ENCODE measurements at places on chromosomes 5 and 9.

DNA sequence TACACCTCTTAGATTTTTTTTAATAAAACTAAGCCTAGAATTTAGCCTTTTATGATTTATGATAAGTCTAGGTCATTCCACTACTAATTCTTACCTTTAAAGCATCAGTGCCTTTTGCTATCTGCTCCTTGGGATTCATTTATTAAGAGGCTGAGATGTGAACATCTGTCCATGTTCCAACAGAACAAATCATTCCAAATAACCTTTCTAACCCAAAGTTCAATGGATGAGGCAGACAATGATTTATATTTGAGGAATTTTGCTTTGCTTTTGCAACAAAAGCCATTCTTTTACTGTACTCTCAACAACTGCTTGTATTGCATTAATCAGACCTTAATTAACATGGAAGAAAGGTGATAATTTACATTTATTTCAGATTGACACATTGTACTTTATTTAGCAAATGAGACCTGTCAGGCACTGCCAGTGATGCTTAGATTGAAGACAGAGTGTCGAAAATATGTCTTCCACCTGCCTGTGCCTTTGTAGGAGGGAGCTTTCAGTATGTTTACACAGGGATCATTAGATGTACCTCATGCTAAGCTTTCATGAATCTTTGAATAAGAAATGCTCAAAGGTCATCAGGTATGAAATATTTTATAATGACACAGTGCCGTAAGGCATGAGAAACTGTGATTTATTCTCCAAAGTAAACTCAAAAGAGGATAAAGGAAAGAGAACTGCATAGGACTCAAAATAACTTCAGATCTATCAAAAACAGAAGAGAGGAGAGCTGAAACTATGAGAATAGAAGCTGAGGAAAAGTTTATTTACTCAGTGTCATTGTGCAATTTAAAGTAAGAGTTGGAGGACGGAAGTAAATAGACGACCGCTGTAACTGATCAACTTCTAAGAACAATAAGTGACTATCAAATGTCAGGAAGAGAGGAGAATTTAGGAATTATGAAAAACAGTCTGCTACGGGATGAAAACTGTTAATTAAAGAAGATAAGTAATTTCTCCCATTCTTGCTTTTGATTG lies 36.7 kb upstream of the IZUMO3 start:
- DNase-seq: no peak

DNA sequence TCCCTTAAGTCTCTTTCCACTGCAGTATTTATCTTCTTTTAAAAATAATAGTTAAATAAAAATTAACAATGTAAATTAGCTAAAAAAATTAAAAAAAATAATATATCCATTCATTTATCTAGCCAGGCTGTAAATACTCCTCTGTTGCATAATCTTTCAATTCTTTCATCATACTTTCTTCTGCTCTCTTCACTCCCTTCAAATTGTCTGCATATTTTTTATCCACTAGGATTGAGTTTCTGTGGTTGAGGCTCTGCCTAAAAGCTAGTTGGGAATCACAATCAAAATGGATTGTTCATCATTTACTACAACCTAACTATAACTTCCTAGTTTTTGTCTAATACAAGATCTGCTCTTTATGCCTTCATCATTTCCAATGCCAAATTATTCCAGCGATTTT lies 182.2 kb downstream of the PDE4D start:
- no peak for DNase-seq

GRCh38 chr9:93116072-93116961 lies 17.7 kb downstream of the NINJ1 start:
- DNase-seq: no peak

DNA sequence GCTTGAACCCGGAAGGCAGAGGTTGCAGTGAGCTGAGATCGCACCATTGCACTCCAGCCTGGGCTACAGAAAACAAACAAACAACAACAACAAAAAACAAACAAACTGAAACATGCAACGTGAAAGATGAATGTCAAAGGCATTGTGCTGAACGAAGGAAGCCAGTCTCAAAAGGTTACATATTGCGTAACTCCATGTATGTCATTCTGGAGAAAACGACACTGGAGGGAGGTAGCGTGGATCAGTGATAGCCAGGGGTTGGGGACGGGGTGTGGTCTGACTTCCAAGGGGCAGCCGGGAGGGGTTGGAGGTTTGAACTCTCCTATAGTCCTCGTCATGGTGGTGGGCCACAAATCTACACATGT lies 12.1 kb upstream of the WDR5 start:
- no peak for DNase-seq

DNA sequence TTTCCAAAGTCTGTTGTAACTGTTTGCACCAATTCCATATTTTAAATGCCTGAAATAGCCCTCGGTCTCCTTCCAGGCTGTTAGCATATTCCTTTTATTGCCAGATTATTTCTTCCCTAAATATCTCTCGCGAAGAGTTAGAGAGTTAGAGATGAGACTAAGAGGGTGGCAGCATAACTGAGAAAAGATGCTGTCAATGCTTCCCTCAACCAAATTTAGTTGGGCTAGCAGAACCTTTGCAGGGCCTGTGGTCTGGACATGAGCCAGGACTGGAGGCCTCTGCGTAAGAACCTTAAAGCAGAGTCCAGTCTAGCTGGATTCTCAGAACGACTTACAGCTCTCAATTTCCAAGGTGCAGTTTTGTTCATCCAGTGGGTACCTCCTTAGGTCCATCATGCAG lies 135.9 kb downstream of the GABRB2 start:
- no peak for DNase-seq

DNA sequence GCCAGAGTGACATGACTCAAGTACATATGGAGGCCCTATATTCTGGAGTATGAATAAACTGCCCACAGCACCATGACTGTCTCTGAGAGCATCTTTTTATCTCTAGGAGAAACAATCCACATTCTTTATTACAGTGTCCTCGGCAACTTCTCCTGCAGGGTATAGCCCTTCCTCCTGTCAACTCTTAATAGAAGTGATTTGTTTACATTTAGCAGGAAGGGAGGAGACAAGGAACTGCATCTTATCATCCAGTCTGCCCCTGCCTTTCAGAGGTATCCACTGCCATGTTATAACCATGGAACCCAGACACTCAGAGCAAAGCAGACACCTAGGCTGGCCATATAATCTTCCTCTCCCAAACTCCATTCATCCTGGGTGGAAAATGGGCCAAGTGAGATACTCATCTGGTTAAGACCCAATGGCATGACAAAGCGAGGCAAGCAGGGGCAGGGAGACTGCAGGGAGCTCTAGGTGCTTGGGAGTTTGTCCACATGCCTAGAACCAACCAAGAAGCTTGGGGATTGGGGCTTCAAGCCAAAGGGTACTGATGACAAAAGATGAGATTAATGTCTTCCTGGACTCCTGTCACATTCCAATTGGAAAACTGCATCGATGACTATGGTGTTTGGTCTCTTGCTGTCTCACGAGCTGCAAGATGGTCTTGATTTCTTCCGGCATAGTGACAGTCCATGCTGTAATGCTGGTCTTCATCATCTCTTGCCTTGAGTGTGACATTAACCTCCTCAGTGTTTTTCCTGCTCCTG lies 620.5 kb upstream of the KLF4 start:
- no peak for DNase-seq

DNA sequence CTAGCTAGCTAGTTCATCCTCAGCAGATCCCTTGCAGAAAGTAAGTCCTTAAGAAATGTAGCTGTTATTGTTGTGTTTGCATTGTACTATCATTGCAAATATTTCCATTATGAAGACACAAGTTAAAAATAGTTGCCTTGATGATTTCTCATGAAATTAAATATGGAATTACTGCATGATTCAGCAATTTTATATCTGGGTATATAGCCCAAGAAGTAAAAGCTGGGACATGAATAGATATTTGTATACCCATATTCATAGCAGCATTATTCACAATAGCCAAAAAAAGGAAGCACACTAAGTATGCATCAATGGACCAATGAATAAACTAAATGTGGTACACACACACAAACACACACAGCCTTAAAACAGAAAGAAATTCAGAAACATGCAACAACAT lies 6.8 kb downstream of the IFNB1 start:
- DNase-seq: no peak

DNA sequence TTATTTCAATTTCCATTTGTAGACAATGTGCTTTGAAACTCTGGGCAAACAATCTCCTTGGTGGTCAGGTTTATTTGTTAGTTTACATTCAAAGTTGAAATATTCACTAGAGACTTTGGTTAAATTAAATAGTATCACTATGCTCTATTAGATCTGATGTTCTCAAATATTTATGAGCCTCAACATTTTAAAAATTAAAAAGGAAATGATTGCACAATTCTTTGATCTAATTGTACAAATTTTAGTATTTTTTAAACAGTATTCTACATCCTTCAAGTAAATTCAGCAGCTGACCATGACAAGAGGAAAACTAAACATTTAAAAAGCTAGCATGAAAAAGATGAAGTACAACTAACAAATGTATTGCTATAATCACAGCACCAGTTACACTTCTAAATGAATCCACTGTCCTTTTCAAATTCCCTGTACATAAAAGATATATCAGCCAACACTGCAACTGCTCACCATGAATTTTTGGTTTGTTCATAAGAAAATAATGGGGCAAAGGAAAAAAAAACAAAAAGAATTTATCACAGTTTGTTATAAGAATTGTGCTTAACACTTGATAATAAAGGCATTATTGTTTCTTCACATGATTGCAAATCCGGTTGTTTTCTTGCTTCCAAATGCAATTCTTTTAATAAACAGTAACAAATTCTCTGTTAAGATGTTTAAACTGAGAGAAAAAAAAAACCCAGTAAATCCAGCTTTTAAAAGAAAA lies 10.7 kb downstream of the SETD9 start:
- DNase-seq: no peak

DNA sequence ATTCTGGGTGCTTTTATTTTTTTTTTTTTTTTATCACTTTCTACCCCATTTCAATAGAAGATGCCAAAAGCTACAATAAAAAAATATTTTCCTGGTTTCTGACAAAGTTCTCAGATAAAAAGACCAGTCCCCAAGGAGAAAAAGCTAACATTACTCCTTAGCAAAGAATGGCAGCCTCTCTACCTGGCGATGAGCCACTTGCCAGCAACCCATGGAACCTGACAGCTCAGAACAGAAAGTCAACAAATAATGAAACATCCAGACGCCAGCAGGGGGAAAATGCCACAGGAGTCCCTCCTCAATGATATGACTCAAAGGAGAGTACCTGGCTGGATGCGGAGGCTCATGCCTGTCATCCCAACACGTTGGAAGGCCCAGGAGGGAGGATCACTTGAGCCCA lies 123.2 kb downstream of the MYO10 start:
- DNase-seq: no peak

DNA sequence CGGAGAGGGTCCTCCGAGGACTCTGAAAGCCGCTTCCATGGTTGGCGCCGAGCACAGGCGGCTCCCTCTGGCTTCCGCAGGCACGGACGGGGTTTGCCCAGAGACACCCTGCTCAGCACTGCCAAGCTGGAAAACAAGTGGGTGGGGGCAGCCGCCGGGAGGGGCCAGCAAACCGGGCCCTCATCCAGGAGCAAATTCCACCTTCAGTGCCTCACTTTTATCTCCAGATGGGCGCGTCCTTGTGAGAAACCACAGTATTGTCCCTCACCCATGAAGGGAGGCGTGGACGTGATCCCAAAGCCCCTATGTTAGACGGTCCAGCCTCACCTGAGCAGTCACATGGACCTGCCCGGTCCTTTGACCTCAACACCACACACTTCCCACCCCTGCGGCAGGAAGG lies 29.0 kb downstream of the MED10 start:
- DNase-seq: no peak

GRCh38 chr9:87389936-87390335 lies 107.7 kb upstream of the DAPK1 start:
- no peak for DNase-seq

DNA sequence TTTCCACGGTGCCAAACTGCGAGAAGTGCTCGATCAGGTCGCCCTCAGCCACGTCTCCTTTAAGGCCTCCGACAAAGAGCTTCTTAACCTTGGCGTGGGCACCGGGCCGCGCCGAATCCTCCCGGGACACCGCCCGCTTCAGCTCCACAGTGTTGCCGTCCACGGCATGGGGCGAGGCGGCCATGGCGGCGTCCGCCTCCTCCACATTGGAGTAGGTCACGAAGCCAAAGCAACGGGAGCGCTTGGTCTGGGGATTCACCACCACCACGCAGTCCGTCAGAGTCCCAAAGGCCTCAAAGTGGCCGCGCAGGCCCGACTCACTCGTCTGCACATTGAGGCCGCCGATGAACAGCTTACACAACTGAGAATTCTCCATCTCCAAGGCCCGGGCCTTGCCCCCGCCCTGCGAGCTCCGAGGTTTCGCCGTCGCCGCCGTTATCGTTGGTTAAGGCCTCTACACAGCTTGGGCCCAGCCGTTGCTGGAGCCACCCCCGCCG lies 424 bp downstream of the HNRNPA0 start:
- DNase-seq: no peak

DNA sequence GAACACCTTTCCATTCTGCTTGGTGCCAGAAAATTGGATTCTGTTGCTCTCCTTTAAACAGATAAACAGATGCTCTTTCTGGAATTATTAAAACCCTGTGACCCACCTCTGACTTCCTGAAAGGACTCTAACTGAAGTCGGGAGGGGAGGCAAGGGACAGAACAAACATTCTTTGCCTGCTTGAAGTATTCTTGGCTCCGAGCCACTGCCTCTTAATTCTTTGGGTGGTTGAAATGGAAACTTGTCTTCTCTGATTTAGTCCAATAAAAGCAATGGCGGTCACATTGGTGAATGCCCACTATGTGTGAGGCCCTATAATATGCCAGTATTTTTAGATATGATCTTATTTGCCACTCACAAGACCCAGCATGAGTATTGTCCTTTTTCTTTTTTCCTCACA lies 236.8 kb downstream of the SLIT3 start:
- DNase-seq: no peak

DNA sequence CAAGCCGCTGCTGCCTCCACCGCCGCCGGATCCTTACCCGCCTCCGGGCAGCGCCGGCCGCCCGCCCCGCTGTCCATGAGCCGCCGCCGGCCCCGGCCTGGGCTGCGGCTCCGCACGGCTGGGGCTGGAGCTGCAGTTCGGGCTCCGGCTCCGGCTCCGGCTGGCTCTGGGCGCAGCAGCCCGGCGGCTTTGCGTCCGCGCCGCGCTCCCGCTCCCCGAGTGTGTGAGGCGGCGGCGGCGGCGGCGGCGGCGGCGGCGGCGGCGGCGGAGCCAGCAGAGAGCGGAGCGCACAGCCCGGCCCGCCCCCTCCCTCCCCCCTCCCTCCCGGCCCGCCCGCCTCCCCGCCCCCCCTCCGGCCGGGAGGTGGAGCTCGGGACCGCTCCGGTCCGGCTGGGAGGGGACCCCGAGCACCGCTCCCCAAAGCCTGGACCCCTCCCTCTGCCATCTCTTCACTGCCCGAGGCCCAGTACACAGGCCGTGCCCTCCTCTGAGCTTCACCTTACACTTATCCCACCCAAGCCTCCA lies at the start of gene PCDH1:
Gene PCDH1, minus strand, starts transcription at position 225 of the 525 bp plus-strand sequence. Its CDS starts 148 bp downstream, at position 77.
- DNase-seq: no peak

GRCh38 chr9:17723656-17724055 lies 144.8 kb downstream of the SH3GL2 start:
- DNase-seq: no peak

GRCh38 chr9:109817846-109818472 lies 38.0 kb downstream of the PALM2AKAP2 start:
- no peak for DNase-seq

DNA sequence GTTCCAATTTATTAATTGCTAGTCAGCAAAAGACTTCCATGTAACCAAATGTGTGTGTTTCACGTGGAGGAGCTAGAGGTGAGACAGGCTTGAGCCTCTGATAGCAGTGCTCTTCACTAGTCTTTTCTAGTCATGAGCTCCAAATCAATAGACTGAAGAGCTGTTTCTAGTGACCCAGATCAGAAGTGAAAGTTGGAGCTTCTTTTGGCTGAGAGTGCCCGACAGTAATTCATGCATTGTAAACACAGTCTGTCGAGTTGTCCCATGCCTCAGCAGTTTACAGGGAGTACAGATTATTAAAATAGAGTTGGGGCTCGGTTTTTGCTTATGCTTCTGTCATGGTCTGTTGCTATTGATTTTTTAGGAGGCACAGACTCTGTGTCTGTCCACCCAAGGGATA lies 793.1 kb downstream of the DTWD2 start:
- no peak for DNase-seq

Measured in CD8-positive, alpha-beta memory T cell (primary cell).